ENCODE measurements at places on chromosomes 12 and 14. TPM values are rescaled to one million over a fixed set of nuclear protein-coding genes. Genes with fewer than 3 reads are reported as not detected.

SLC35F4 gene
- not detected for total RNA-seq

AQP5 gene
- not detected for total RNA-seq

KRT6B gene
- total RNA-seq = not detected

BCL2L2 gene
- total RNA-seq = 34.2 TPM

MAP1LC3B2 gene
- 3.3 TPM for total RNA-seq

Measured in chondrocyte (in vitro differentiated cells).